ENCODE measurements at places on chromosomes 6 and 20.
A peak's percentile ranks its signal among the peaks of the same experiment; 100 is the strongest.

DNA sequence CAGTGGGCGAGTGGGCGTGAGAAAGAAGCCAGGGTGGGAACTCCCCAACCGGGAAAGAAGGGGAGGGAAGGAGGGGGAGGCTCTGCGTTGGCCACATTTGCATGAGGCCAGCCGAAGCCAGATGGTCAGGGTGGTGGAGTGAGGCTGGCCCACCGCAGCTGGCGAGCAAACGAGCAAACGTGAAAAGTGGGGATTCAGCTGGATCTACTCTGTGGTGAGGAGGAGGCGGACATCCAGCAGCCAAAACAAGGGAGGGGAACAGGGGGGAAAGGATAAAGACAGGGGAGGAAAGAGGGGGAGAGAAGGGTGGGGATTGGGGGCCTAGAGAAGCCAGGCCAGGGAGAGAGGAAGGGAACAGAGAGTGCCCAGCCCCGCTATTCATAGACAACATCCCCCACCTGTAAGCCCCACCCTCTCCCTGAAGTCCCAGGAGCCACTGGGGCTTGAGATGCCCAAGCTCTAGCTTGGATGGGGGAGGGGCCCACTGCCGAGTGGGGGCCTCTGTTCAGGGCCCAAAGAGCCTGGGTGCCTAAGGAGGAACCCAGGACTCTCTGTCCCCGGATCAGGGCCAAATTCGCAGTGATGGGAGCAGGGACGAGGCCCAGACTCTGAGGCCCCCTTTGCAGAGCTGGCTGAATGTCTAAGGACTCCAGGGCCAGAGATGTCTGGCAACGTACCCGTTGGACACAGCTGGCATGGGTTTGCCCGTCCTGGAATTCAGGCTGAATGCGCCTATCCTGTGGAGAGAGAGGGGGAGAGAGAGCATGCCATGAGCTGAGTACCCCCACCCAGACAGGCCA is 45.1 kb downstream of the CPNE5 start:
- no peak for DNase-seq

GRCh38 chr6:106702451-106703110 is 73.2 kb downstream of the QRSL1 start:
- DNase-seq, result no peak

DNA sequence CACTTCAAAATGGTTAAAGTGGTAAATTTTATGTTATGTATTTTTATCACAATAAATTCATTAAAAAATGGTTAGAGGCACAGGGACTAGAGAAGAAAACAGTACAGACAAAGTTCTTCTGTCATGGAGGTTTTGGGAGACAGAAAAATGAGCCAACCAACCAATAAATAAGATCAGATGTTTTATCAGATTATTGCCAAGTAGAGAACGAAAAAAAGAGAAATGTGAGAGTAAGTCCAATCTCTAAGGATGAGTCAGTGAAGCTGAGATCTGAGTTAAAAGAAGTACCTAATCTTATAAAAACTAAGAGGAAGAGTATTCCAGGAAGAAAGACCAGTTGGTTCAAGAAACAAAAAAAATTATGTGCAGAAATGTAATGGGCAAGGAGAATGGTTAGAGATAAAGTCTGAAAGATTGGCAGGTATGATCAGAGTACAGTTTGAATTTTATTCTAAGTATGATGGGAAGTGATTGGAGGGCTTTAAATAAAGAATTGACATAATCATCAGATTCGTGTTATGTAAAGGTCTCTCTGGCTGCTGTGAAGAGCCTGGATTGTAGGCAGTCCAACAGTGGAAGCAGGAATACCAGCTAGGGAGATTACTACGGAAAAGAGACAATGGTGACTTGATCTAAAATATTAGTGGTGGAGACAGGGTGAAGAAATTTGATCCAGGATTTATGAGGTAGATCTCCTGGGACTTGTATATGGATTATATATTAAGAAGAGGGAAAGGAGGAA is 79.6 kb downstream of the RCAN2 start:
- no peak for DNase-seq

DNA sequence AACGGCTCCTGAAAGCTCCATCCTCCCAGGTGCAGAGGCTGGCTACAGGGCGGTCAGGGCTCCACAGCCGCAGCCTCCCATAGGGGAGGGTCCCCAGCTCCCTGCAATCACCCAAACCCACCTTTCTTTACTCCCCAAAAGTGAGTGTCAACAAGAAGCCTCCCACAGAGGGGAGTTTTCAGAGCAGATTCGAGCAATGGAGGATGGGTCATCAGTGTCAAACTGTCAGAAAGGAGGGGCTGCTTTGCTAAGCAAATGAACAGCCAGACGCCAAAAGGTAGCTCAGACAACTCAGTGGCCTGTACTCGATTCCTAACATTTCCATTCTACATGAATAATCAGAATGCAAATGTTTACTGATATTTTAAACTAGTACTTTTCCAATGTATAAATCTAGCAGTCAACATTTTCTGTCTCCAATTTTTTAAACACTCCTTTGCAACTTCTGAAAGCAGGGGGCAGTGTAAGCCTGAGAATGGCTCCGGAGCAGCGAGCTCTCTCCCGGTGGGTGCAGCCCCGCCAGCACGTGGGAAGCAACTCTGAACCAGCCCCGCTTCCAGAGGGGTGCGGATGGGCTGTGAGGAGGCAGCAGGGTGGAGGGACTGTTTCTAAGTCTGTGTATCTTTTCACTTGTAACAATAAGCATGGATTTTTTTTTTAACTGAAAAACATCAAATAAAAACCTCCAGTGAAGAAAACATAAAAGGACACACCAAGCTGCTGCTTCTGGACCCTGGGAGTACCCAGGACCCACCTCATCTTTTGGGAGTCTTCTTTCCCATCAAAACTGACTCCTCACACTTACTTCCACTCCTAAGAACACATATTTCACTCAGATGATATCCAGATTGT is 54.9 kb downstream of the TAF4 start:
- DNase-seq, result peak; percentile 76

GRCh38 chr6:77019081-77019480 is 444.2 kb downstream of the HTR1B start:
- no peak for DNase-seq

DNA sequence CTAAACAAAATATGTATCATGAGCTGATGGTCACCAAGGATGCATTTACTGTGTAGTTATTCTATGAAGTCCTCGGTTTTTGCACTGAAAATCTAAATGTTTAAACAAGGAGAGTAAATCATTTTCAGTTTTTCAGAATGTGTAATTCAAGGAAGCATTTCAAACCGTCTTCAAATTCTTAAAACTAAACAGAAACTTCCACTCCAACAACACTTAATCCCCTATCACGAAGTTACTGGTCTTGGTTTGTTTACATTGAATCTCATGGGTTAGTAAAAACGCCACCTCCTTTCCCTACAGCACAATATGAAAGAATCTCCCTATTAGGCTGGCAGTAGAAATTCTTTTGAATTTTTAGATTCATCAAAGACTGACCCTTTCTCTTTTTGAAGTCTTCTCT is 192.9 kb downstream of the AIG1 start:
- no peak for DNase-seq

DNA sequence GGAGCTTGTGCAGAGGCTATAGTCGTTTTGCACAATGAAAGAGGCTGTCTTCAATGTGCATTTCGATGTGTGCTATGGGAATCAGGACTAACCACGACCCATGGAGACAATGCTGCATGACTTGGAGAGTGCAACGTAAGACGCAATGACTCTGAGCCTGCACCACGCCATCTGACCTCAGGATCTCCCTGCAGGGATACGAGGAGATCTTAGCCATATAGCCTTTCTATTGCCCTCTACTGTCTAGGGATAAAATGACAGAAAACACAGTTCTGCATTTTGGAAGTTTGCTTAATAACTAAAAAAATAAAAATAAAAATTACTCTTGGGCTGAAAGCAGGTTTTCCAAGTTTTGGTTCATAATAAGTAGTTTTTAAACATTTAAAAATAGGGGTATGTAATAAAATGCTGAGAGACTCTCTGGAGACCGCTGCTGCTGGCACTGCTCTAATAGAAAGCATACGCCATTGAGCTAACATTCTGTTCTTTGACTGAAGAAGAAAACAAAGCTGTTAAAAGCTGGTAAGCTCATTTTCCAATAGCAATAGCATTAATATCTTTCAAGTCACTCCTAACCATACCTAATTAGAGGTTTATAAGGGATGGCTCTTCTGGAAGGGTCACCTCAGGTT is 87.2 kb downstream of the PDE7B start:
- no peak for DNase-seq

Data from CD4-positive, alpha-beta T cell treated with Interleukin-17A for 4 hours (primary cell).